ENCODE measurements at places on chromosomes 4 and X.

DNA sequence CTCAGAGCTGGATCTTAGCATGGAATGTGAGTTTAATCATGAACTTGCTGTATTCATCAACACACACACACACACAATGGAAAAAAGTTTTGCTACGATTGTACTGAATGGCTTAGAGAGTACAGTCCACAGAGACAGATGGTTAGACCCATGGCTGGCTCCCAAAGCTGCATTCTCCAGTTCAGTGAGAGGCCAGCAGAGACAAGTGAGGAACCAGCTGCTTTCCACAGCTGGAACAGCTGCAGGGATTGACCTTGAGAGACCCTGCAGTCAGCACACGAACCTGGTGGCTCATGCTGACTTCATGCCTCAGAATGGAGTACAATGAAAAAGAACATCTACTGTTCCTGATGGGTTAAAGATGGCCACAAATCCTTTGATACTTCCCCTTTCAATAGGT is 94.5 kb downstream of the DHX15 start:
- DNase-seq: no peak

GRCh38 chrX:39900777-39901170 is 197.0 kb downstream of the BCOR start:
- peak; percentile 23 for DNase-seq

DNA sequence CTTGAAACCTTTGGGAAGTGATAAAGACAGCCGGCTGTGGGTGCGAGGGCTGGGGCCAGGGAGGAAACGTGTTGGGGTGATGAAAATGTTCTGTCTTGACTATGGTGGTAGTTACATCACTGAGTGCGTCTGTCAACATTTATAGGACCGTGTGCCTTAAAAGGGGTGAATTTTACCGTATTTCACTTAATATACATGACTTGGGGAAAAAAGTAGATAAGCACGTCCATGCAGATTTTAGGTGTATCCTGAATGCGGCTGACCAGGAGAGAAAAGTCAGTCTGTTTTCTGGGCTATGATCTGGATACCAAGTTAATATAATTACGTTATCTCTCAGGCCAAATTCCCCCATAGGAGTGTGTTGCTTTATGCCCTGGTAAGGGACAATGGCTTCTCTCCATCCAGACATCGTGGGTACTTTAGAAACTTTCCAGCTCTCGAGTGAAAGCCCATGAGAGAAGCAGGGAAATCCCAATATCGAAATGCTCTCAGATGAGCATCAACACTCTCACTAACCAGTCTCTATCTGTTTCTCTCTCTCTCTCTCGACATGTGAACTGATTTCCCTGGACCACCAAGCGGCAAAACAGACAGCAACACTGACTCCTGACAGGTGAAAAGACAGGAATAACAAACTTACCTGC is 71.5 kb downstream of the IRF2 start:
- no peak for DNase-seq

GRCh38 chr4:112860830-112861690 is 188.4 kb upstream of the ANK2 start:
- peak; percentile 26 for DNase-seq

- no peak for DNase-seq
These were observed 58.6 kb upstream of the ADRA2C start for GRCh38 chr4:3707423-3708102.

- DNase-seq: no peak
These were observed 157.7 kb downstream of the CHIC2 start for GRCh38 chr4:53906606-53907190.

GRCh38 chrX:132908891-132909290 is 49.5 kb downstream of the HS6ST2 start:
- peak; percentile 17 for DNase-seq

DNA sequence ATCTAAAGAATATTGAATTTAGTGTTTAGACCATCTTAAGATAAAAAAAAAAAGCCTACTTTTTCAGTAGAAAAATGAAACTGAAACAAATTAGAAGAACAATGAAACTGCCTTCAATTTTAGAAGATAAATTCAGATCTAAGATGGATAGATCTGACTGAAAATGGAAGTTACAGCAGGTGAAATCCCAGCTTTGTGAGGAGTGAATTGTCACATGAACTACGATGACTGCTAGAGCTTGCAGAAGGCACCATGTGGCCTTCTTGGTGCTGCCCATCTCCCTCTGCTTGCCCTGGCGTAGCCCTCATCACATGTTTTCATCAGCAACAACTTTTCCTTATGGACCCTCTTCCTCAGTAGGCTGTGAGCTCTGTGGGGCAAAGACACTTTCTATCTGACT is 51.4 kb upstream of the EMCN start:
- no peak for DNase-seq

- no peak for DNase-seq
These were observed 39.9 kb downstream of the HTT start for GRCh38 chr4:3114377-3114776.

DNA sequence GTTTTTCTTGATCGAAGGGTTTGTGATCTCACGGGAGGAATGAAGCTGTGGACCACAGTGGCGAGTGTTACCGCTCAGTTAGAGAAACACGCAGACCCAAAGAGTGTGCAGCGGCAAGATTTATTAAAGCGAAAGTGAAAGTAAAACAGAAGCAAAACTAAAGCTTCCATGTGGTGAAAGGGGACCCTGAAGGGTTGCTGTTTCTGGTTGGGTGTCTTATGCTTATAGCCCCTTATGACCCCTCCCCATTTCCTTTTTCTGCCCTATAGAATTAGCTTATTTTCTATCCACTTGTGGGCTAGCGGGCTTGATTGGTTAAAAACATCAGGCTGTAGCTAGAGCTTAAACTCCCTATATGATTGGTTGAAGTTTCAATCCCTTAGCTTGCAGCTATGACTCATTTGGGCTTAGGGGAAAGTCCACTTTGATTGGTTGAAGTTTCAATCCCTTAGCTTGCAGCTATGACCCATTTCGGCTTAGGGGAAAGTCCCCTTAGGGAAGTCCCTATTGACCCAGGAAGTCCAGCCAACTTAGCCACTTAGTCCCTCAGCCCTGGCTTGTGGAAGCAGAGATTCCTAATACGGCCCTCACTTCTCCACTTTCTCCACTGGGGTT is 171.2 kb upstream of the NWD2 start:
- DNase-seq: no peak

- no peak for DNase-seq
These were observed 40.3 kb downstream of the MED28 start for GRCh38 chr4:17654701-17655100.

DNA sequence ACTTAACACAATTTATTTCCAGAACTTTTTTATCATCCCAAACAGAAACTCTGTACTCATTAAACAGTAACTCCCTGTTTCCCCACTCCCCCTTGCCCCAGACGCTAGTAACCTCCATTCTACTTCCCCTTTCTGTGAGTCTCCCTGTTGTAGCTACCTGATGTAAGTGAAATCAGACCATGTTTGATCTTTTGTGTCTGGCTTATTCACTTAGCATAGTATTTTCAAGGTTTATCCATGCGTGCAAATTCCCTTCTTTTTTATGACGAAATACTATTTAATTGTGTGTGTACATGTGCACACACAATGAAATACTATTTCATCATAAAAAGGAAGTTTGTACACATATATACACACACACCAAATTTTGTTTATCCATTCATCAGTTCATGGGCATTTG is 5.2 kb downstream of the PKD2 start:
- no peak for DNase-seq

DNA sequence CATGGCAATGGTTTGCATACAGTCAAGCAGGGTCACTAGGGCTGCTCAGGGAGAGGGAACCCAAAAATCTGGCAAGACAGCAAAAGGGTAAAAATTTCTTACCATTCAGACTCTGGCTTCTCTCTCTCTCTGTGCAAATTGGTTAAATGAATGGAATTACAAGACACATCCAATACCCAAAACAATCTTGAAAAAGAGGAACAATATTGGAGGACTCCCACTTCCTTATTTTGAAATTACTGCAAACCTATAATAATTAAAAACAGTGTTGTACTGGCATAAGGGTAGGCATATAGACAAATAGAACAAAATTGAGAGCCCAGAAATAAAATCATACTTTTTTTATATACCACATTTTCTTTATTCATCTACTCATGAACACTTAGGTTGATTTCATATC is 24.1 kb downstream of the ETDA start:
- DNase-seq: no peak

DNA sequence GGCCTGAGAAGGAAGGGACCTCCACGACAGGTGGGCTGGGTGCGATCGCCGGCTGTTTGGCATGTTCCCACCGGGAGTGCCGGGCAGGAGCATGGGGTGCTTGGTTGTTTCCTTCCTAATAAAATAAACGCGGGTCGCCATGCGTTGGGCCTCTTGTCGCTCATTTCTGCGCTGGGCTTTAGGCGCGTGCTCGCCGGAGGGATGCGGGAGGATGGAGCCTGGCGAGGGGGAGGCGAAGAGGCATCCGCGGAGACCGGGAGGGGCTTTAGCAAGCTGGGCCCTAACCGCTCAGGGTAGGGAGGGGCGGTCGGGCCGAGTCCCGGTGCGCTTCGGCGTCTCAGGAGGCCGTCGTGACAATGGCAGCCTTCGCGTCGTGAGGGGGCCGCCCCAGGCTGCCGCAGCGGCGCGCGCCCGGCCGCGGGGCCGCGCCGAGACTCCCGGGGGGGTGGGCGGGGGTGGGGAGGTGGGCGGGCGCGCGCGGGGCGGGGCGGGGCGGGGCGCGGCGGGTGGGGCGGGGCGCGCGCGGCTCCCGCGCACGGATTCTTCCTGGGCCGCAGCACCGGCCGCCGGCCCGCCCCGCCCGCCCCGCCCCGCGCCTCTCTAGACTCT is 476 bp upstream of the GDI1 start:
- peak; percentile 83 for DNase-seq

- DNase-seq: peak; percentile 44
These were observed 514.9 kb upstream of the LCORL start for GRCh38 chr4:18536428-18536827.

GRCh38 chr4:105179539-105180401 is 33.1 kb downstream of the TET2 start:
- no peak for DNase-seq

- no peak for DNase-seq
These were observed 141.1 kb upstream of the MID1 start for GRCh38 chrX:10761447-10761846.

DNA sequence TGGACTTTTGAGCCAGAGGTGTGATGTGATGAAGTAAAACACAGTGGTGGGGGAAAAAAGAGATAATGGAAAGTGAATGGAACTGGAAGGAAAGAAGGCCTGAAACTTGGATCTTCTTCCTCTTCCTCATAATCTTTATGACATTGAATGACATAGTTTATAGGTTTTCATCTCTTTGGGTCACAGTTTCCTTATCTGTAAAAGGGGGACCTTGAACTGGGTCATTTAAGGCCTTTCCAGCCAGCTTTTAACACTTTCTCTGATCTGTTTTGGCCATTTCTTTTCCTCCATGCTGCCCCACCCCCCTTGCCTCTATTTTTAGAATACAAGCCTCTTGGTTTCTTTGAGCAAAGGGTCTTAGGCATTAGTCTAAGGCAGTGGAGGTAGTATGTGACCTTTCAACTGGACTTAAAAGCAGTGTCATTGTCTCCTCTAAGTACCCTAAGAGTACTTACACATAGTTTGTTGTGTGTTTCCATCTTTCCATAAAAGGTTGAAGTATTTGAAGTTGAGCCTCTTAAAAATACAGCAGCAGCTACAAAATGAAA is 7.8 kb downstream of the CPEB2 start:
- DNase-seq: no peak

GRCh38 chrX:109927663-109928273 is 75.1 kb upstream of the TMEM164 start:
- DNase-seq: no peak

DNA sequence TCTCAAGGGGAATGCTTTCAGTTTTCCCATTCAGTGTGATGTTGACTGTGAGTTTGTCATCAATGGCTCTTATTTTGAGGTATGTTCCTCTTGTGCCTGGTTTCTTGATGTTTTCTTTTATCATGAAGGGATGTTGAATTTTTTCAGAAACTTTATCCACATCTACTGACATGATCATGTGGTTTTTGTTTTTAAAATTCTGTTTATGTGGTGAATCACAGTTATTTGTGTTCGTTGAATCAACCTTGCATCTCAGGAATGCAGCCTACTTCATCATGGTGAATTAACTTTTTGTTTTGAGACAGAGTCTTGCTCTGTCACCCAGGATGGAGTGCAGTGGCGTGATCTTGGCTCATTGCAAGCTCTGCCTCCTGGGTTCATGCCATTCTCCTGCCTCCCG is 263.1 kb upstream of the KLF3 start:
- no peak for DNase-seq

DNA sequence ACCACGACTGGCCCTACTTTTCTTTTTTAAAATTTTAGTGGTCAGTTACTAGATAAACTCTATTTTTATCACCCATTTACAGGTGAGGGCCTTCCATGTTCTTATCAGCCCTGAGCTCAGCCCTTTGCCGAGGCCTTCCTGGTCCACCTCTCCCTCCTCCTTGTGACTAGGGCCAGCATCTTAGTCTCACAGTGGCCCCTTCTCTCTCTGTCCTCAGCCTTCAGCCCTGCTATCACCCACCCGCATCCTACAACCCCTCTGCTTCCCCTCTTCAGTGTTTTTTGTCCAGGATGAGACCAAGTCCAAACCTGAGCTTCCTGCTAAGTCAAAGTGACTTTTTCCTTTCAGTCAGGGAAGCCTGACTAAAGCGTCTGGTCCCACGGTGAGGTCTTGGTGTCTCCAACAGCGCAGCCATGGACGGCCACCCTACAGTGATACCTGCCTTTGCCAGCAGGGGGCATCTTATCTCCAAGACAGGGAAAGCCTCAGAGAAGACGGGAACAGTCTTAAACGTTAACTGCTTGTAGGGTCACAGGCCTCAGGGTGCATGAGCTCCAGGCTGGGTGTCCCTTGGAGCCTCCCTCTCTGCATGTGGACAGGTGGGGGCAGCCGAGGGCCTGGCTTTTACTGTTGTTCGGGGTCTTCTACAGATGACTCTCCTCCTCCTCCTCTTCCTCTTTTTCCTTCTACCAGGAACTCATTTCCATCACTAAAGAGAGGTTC is 11.7 kb upstream of the GAGE10 start:
- peak; percentile 38 for DNase-seq

GRCh38 chr4:186621959-186622553 is 66.7 kb upstream of the MTNR1A start:
- no peak for DNase-seq

- peak; percentile 59 for DNase-seq
These were observed 183.2 kb downstream of the FBXW7 start for GRCh38 chr4:152352622-152353116.

- no peak for DNase-seq
These were observed 32.3 kb downstream of the GAB3 start for GRCh38 chrX:154718616-154719015.

GRCh38 chr4:9943761-9944160 is 77.5 kb downstream of the SLC2A9 start:
- no peak for DNase-seq

DNA sequence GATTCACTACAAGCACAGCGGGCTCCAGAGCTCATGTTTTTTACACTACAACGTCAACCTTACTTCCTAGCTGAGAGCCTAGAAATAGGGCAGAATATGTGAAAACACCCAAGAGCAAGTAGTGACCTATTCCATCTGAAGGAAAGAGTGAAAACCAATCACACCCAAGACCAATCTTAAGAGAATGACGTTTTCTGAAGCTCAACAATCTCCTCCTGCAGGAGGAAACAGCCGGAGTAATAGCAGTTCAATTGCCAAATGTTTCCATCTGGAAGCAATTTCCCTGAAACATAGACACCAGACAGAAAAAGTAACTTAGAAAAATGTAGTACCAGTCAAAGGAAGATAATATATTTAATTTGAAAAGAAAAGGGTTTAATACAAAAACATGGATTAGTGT is 142.4 kb downstream of the ANXA5 start:
- no peak for DNase-seq

- peak; percentile 62 for DNase-seq
These were observed 94.9 kb upstream of the SHISA3 start for GRCh38 chr4:42302348-42302747.

GRCh38 chrX:63746278-63746677 is 38.7 kb downstream of the ARHGEF9 start:
- DNase-seq: no peak
